8988T (cell line): ENCODE measurements at places on chromosomes 4 and X.

GRCh38 chr4:124017185-124017785 lies 620.7 kb downstream of the SPRY1 start:
- DNase-seq: no peak

DNA sequence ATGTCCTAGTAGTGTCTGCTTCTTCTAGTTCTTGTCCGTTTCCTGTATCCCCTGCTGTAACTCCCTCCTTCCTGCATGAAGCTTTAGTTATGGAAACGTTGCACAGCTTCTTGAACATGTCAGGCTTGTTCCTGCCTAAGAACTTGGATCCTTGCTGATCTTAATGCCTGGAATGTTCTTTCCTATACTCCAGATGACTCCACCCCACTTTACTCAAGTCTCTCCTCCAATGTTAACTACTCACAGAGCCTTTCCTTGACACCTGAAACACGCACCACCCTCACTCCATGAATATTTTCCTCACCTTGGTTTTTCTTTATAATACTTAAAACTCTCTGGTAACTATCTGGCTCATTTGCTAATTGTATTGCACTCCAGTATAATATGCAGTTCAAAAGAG lies 19.4 kb downstream of the MAGEC3 start:
- DNase-seq: no peak

- no peak for DNase-seq
These were observed 152.7 kb downstream of the FSTL5 start for GRCh38 chr4:162011089-162011488.

- no peak for DNase-seq
These were observed 911.5 kb downstream of the GLUD2 start for GRCh38 chrX:121958886-121959285.

DNA sequence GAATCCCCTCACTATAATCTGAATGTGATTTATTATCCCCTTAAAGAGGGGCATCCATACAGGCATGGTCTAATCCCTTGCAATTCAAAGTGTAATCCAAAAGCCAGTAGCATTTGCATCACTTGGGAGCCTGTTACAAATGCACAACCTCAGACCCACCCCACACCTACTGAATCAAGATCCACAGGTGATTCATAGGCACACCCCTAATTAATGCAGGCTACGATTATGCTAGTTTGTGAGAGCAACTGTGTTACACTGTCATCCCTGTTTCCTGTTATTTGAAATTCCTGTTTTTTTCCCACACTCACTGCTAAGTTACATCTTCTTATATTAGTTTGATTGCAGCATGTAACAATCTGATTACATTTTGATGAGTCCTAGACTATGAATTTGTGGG lies 120.0 kb downstream of the RAB28 start:
- DNase-seq: no peak

GRCh38 chr4:69095301-69095731 lies 958 bp upstream of the UGT2B7 start:
- DNase-seq: no peak

DNA sequence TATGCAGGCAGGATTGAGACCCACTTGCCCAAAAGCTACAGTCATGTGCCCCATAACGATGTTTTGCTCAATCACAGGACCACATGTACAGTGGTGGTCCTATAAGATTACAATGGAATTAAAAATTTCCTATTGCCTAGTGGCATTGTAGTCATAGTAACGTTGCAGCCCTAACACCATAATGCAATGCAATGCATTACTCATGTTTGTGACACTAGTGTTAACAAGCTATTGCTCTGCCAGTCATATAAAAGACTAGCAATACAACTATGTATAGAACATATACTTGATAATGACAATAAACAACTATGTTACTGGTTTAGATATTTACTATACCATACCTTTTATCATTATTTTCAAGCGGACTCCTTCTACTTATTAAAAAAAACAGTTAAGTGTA lies 50.6 kb downstream of the VGLL1 start:
- DNase-seq: no peak

DNA sequence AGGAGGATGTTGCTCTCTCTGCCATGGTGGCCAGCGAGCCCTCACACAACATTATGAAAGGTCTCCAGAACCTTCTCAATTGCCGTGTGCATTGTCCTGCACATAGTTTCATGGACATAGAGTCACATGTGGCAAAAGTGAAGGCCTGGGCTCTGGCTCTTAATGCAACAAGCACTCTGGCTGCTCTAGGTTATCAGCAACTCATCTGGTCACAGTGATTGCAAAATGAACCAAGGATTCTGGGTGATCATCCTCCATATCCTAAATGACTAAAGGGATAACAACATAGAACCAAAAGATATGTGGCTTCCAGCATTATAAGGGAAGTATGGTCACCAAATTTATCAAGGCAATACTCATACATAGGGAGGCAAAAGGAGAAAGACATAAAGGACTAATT lies 175.2 kb downstream of the MGST2 start:
- no peak for DNase-seq

GRCh38 chr4:69458184-69458826 lies 37.4 kb downstream of the UGT2B4 start:
- no peak for DNase-seq

- no peak for DNase-seq
These were observed 320.0 kb downstream of the ADGRL3 start for GRCh38 chr4:61520166-61520565.

- DNase-seq: no peak
These were observed 28.1 kb downstream of the KLHL8 start for GRCh38 chr4:87192145-87192919.

- no peak for DNase-seq
These were observed 1.3 kb downstream of the LPAR4 start for GRCh38 chrX:78748846-78749245.

DNA sequence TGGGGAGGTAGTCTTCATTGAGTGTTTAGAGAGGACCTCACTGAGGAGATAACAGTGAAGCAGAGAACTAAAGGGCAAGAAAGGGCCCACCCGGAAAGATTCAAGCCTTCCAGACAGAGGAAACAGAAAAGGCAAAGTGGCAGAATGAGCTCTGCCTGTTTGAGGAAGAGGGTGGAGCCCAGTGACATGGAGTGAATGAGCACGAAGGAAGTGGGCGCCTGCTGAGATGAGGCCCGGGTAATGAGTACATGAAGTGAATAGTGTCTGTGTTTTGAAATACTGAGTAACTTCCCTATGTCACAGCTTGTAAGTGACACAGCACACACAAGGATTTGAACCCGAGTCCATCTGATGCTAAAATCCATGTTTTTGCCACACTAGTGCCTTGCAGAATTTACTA lies 32.5 kb upstream of the TLR2 start:
- no peak for DNase-seq

- DNase-seq: no peak
These were observed 7.0 kb upstream of the TET2 start for GRCh38 chr4:105139646-105140045.

- no peak for DNase-seq
These were observed 4.9 kb downstream of the CCDC120 start for GRCh38 chrX:49063715-49064114.

GRCh38 chr4:12459126-12459525 lies 1025.0 kb downstream of the RAB28 start:
- no peak for DNase-seq

DNA sequence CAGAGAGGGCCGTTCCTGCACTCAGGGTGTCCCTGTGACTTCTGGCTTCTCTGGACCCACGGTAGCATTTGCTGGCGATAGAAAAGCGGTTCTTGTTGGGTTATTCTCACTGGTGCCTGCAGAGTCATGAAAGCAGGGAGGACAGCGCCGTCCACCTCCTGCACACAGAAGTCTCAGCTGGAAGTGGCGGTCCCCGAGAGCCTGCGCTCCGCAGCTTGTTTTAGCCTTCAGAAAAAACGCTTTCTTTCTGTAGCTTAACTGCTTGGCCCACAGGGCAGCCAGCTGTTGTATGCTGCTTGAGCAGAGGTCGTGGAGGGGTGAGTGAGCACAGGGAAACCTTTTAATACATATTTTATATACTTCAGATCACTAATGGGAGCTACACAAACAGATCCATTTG lies 400.7 kb upstream of the FAT1 start:
- DNase-seq: no peak

DNA sequence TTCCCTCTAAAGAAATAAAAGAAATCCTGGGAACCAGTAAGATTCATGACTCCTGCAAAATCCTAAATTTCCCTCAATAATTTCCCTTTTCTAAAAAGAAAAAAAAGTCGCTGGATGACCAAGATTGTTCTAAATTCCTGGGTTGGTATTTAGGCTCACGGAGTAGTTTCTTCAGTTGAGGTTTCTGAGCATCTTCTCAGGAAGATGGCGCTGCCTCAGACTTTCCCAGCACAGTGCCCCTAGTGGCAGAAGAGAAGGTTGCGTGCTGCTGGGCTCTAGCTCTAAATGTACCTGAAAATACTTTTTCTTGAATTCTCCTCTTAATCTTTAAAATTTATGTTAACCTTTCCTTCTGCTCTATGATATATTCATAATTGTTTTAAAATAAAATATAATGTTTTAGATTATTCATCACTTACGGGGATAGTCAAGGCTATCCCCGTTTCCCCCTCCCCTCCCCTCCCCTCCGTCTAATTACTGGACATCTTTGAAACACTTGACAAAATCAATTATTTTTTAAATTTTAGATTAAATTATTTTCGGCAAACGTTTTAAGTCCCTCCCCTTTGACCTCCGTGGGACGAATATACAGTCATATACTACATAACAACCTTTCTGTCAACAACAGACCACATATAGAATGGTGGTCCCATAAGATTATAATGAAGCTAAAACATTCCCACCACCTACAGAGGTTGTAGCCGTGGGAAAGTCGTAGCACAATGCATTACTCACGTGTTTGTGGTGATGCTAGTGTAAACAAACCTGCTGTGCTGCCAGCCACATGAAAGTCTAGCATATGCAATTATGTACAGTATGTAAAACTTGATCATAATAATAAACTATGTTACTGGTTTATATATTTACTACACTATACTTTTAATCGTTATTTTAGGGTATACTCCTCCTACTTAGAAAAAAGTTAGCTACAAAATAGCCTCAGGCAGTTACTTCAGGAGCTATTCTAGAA lies 41.0 kb upstream of the GATB start:
- DNase-seq: no peak

DNA sequence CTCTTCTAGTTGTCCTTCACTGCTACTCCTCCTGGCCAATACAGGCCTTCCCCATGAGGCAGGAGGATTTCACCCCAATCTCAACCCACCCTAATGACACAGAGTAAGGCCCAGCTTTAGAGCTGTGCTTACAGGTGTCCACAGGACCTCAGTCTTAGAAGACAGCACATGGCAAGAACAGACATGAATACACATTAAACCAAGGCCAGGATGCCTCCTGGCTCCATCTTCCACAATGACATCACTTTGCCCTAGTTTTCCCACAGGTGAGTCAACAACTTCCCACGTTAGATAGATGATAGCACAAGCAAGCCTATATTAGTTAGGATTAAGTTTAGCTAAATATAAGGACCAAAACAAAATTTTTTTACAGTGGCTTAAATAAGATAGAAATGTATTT lies 63.8 kb upstream of the NOCT start:
- DNase-seq: no peak

DNA sequence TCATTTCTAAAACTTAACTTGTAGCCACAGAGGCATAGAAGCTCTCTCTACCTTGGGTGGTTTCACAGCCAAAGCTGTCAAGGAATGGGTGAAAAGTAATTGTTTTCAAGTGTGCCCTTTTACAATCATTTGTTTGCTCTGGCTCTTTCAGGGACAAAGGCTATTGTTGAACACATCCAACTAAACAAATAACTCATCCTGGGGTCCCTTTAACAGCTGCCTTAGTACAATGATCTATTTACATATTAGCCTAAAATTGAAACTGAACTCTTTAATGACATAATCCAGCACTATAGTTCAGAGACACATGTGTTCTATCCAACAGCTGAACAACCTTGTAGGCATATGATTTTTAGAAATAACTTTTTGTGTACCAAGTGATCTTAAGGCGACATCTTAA lies 3.7 kb downstream of the HHIP start:
- no peak for DNase-seq

DNA sequence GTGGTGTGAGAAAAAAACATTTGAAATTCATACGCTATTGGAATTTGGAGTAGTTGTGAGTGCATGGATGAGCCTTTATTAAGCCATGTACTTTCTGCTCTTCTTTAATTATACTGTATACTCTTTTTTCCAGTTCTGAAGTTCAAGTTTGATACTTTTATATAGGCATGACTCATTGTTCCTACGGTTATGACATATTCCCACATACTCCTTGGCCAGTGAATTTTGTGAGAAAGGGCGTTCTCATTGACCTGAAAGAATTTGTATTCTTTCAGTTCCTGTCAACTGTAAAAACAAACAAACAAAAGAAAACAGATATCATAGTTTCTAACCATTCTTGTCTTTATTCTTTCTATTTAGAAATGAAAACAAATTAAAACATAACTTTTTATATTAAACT lies 407.3 kb downstream of the MAPK10 start:
- no peak for DNase-seq

- no peak for DNase-seq
These were observed 42.9 kb upstream of the CYP4V2 start for GRCh38 chr4:186148336-186148975.

- DNase-seq: no peak
These were observed 1602.4 kb downstream of the STIM2 start for GRCh38 chr4:28462766-28463700.

DNA sequence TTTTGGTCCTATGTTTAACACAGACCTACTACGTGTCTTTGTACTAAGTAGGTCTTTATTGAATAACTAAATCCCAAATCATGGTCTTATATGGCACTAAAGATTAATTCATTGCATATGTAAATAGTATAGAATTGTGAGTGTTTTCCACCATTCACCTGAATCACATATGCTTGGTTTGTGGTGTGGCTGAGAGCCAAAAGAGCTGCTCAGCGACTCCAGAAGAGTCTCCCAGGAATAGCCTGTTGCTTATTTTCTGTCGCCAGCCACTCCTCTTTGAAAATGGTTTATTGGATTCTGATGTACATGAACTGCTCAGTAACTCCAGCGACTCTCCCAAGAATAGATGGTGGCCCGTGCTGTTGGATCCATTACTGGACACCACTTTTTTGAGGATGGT lies 184.5 kb downstream of the CLCN4 start:
- no peak for DNase-seq

GRCh38 chrX:130091980-130092522 lies 18.2 kb downstream of the ELF4 start:
- no peak for DNase-seq

GRCh38 chrX:10106806-10107205 lies 50.0 kb upstream of the CLCN4 start:
- DNase-seq: no peak

GRCh38 chrX:150870029-150870428 lies 28.4 kb downstream of the CD99L2 start:
- DNase-seq: no peak

GRCh38 chr4:90844241-90844640 lies 717.0 kb downstream of the CCSER1 start:
- no peak for DNase-seq

GRCh38 chrX:20067709-20068561 lies 48.8 kb downstream of the MAP7D2 start:
- no peak for DNase-seq

GRCh38 chrX:72540318-72540717 lies 32.3 kb downstream of the HDAC8 start:
- DNase-seq: no peak

GRCh38 chrX:4547213-4547836 lies 833.9 kb upstream of the PRKX start:
- DNase-seq: no peak
